ENCODE measurements at places on chromosomes 12 and 14. TPM values are rescaled to one million over a fixed set of nuclear protein-coding genes. Genes with fewer than 3 reads are reported as not detected.

DNA sequence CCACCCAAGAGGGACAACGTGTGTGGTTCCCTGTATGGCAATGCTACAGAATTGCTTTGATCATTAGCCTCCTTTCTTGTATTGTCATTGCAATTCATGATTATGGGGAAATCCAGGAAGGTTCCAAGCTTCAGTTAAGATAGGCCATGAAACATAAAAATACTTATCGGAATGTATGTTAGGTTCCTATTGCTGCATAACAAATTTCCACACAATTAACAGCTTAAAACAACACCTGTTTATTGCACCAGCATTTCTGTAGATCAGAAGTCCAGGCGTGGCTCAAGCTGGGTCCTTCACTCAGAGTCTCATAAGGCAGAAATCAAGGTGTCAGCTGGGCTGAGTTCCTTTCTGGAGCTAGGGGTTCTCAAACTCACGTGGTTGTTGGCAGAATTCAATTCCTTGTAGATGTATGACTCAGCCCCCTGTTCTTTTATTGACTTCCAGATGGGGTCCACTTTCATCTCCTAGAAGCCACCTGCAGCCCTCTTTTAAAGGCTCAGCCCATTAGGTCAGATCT is 365.6 kb upstream of the TMPO start:
- no peak for DNase-seq

DNA sequence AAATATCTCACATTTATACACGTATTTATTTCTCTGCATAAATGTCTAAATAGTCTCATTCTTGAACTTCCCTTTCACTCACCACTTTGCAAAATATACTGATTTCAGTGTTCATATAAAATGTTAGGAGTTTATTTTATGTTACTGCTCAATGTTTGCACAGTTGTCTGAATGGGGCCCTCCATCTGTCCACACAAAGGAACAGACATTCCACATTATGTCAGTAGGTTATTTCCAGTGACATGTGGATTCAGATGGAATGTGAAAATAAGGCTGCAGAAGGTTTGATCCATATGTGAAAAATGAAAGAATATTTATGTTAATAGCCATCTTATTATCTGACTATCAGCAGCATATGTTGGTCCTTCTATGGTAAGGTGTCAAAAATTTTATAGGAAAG is 994.4 kb upstream of the SEL1L start:
- DNase-seq = no peak

DNA sequence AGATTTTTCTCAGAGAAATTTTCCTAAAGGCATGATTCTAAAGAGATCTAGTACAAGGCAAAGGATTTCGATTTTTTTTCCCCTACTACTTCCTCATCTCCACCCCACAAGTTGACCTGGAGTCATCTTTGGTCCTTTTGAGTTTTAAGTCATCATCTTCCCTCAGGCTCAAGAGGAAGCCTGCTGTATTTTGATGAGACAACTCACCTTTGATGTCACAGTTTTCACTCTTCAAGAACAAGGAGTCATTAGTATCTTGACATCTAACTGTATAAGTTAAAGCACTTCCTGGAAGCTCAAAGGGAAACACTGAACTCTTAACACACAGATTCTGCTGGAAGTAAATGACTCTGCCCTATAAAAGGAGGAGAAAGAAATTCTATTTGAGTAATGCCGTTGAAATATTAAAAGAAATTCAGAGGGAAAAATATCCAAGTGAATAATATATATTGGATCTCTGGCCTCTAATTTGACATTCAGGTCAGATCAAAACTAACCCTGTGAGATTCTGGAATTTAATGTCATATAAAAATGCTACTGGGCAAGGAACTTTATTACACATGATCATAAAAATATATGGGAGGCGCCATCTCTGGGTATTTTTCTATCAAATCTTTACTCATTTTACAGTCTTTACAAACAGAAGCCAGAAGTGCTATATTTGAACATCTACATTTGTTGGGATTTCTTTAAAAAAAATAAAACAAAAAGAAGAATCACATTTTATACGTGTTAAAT is 435.0 kb downstream of the NRXN3 start:
- DNase-seq = peak; percentile 28

GRCh38 chr12:66932126-66932525 is 253.2 kb upstream of the GRIP1 start:
- no peak for DNase-seq

DNA sequence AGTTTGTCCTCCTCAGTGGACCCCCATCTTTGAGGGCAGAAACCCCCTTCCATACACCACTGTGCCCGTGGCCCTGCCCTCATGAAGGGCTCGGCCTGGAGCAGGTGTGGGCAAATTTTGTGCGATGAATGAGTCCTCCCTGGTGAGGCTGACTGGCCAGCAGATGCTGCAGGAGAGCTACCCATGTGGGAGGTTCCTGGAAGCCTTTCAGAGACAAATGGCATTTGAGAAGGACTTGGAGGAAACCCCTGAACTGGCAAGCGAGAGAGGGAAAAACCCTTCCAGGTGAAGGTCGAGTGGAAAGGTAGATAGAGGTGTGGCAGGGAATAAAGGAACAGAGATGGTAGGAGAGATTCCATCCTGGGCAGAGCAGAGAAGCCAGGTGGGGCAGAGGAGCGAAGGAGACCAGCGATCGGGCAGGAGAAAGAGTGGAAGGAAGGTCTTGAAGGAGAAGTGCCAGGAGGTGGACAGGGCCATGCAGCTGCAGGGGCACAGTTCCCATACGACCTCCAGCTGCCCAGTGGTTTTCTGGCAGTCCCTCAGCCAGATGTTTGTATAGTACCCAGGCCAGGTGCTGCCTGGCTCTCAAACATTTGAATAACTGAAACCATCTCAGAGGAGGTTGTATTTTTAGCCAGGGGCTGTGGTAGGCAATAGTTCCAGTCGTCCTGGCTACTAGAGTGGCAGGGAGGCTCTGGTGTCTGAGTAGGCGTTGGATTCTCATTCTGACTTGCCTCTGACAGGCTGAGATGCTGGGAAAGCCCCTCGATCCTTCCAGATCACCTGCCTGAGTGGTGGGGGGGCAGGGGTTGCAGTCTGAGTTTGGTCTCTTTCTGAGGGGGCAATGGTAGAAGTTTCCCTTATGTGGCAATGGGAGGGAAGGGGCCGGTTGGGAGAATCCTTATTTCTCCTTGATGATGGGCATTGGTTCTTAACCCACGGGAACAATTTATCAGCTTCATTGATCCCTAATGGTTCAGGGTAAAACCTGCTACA is 40.1 kb downstream of the FBXL14 start:
- DNase-seq = no peak

DNA sequence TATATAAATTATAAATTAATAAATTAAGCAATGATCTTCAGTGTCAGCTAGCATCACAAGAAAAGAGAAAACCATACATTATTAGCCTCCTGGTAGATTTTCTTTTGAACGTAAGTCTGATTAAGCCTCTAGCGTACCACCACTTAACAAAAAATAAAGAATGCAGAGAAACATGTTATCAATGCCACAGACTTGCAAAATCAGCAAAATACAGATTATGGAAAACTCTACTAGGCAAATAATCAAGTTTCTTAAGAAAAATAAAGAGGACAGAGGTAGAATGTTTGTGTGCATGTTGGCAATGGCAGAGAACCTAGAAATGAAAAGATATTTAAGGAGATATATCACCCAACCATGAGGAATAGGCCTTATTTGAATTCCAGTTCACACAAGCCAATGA is 8.4 kb upstream of the SRRM4 start:
- no peak for DNase-seq

DNA sequence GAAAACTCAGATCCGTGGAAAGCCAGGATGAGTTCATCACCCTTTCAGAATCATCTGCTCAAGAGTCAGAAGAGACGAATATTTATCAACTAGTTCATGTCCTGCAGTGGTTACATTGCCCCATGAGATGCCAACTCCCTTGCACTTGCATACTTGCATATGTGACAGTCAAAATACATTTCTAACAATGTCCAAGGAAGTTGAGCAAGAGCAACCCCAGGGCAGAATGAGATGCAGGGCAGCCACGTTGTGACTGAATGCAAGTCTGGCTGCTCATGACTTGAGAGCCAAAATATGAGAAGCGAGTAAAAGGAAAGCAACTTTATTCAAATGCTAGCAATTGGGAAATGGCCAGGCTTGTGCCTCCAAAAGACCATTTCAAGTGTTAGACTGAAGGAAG is 23.6 kb upstream of the UTP20 start:
- peak; percentile 4 for DNase-seq

DNA sequence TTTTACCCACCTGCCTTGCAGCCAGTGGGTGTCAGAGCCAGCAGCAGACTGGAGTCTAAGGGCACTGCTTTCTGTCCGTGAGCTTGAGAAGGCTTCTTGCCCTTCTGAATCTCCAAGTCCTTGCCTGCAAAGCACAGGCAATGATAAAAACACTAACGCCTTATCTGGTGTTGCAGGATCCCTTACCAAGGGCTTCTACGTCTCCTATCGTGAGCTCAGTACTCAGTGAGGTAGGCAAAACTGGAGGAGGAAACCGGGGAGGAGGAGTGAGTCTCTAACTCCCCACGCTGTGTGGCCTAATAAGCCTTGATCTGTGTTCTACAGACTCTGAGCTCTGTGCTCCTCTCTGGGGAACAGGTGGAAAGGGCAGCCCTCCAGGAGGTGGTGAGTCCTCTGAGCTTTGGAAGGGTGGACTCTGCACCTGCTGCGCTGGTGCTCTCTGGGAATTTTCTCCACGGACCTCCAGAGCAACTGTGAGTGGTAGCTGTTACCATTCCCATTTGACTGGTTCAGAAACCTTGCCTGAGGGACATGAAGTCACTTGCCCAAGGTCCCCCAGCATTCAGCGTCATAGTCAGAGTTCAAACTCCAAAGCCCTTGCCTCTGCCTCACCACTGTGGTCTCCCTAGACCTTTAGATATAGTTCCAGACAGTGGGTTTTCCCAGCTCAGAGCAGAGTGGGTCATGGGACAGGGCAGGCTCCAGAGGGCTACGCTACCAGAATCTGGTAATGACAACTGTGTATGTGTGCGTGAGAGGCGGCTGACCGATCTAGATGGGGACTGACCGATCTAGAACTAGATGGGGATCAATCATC is 7.0 kb upstream of the MARK3 start:
- DNase-seq = no peak

DNA sequence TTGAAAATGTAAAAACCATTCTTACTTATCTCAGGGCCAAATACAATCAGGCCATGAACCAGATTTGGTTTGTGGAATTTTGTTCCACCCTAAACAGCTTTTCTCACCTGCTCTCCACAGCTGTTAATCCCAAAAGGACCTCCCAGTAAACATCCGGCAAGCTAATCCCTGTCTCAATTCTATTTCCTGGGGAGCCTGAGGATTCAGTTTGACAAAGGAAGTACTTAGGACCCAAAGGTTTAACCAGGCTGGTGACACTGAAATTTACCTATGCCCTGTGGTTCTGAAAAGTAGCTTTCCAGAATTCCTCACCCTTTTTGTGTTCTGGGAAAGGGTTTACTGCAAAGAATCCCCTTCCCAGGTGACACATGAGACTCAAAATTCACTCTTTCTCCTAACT is 15.0 kb downstream of the CAPZA3 start:
- DNase-seq = no peak

DNA sequence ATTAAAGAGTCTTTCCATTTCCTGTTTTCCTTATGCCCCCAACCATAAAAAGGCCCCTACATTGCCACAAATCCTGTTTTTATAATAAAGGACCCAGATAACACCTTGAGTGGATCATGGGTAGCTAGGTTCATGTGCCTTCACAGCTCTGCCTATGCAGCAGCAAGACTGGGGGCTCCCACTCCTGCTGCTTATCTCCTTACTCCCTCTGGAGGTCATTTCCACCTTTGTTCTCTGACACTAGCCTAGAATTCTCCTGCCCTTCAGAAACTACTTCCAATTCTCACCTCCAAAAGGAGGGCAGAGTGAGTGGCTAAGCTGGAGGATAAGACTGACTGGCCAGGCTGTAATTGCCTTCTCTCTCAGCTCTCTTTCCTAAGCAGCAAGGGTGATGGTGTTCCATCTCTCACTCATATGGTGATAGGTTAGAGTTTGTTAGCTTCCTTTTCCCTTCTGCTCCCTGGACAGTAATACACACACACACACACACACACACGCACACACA is 20.0 kb upstream of the STAC3 start:
- no peak for DNase-seq

DNA sequence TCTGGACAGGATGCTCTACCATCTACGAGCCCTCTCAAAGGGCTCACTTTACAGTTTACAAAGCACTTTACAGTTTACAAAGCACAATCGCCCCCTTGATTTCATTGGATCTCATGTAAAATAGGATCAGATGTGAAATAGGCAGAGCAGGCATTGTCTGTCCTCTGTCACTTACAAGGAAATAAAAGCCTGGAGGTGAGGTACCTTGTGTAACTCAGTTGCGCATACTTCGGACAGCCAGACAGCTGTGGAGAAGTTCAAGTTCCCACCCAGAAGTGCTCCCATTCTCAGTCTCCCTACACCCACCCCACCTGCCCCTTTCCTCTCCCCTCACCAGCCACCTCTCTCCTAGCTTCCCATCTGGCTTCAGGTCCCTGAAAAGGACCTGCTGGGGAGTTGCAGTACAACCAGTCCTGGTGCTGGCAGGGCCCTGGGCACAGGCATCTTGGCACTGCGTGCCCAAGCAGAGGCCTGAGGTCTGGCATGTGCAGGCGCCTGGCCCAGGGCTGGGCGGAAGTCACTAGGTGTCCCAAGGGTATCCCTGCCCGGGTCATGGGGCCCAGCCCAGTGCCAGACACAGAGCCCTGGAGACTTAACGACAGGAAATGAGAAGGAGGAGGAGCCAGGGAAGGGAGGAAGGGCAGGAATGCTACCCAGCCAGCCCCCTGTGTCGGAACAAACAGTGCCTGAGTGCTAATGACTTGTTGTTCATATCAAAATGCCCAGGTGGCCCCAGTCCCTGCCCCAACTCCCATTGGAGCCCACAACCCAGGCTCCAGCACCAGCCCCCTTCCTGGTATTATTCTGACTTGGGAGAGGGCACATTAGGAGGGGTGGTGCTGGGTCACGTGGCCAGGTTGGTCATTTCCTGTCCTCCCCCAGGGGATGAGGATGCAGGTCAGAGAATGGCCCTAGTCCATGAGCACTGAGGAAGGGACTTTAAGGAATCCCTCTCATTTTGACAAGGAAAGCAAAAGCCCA is 5.4 kb downstream of the RAPGEF3 start:
- DNase-seq = no peak

DNA sequence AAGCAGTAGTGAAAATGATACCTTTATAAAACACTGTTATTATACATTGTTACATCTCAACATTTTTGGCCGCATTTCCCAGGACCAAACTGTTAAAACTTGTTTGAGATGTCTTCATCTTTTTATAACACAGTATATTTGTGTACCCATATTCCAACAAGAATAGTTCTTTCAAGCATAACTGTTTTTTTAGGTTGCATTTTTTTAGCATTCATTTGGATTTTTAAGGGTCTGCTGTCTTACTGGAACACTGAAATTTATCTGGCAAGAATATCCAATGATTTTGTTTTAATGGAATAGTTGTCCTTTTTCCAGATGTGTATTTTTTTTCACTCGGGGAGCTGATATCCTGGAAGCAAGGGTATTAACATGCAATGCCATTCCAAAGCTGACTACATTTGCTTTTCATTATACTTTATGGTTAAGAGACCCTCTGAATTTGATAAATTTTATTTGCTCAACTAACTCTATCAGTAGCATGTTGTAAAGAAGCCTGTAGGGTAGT is 8.9 kb upstream of the NAV3 start:
- no peak for DNase-seq

SVOP gene
- polyA plus RNA-seq = not detected

GPRC5A gene
- 85.9 TPM for polyA plus RNA-seq

ACADS gene
- 10.5 TPM for polyA plus RNA-seq

RHEBL1 gene
- 0.65 TPM for polyA plus RNA-seq

DAO gene
- not detected for polyA plus RNA-seq

Data from GM23248 (cell line).